ENCODE measurements at places on chromosomes 3 and 15.

- no peak for DNase-seq
Measured at GRCh38 chr3:5494905-5495519, 307.5 kb downstream of the EDEM1 start.

GRCh38 chr3:196186651-196187573 is 24.3 kb downstream of the ZDHHC19 start:
- DNase-seq, result no peak

DNA sequence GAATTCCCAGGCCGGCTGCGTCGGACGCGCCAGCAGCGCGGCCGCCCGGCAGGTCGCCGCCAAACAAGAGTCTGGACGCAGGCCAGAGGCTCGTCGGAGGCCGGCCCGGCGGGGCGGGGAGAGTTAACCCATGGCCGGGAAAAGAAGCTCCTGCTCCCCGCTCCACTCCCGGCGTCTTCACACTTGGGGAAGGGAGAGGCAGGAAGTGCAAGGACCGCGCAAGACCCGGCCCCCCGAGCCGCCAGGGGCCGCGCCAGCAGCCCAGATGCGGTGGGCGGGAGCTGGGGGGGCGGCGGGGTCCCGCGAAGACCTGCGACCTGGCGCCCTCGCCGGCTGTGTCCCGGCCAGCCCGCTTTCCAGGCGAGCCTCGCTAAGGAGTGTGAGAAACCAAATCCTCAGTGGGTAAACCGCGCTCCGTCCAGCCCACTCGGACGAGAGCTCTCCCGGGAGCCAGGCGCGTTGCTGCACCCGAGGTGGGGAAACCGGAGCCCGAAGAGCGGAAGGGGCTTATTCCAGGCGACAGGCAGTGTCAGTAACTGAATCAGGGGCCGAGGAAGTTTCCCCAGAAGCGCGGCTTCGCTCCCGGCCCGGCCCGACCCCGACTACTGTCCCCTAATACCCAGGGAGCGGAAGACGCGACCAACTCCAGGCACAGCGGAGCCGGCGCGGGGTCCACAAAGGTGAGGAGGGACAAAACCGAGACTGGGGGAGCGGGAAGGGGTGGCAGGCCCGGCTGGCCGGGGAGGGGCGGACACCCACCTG is 721 bp downstream of the ADAMTS7 start:
- no peak for DNase-seq

- no peak for DNase-seq
Measured at GRCh38 chr3:182605882-182606611, 187.3 kb upstream of the ATP11B start.

DNA sequence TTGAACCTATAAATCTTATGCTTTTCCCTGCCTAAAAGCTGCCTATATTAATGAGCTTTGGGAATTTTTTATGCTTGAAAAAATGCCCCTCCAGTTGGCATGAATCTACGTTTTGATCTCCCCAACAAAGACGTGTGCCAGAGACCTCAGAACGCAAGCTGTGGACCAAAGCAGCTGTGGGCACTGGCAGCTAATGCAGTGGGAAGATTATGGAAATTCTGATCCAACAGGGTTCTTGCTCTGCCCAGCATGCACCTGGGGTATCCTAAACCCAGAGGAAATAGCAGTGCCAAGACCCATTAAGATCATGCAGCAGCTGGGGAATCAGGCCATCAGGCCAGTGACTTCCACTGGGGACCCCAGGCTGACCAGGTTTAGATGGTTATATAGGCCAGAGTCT is 423.0 kb downstream of the ZBBX start:
- DNase-seq, result no peak
